Esophagus squamous epithelium (tissue), 5 donors: ENCODE measurements at places on chromosomes 2 and 18.

- no peak for DNase-seq
These were observed 47.1 kb downstream of the SLC25A12 start for GRCh38 chr2:171846894-171847293.

DNA sequence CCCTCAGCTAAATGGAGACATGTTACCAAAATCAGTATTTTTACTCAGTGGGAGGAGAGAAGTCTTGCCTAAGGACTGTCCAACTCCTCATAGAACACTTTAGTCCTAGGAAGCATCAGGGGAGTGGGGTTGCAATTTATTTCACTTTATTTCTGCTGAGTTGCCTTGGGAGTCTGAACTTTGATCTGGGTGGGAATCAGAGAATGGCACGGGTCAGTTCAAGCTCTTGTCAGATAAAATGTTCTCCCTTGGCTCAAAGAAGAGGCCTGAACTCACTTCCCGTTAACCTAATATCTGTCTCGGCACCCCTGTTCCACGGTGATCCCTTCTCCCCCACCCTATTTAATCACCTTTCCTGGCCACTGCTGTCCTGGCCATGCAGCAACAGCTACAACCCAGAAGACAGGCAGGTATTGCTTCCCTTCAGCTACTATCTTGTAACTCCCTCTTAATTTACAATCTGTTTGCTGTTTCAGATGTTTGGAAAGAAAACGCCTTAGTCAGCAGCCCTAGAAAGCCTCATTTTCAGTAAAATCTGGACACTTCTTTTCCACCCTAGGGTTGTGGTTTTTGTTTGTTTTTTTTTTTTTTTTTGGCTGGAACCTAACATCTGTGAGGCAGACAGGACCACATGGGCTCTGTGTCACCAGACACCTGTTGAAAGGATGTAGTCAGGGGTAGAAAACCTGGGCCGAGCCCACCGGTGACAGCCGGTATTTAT lies 52.5 kb downstream of the SERTAD2 start:
- no peak for DNase-seq

DNA sequence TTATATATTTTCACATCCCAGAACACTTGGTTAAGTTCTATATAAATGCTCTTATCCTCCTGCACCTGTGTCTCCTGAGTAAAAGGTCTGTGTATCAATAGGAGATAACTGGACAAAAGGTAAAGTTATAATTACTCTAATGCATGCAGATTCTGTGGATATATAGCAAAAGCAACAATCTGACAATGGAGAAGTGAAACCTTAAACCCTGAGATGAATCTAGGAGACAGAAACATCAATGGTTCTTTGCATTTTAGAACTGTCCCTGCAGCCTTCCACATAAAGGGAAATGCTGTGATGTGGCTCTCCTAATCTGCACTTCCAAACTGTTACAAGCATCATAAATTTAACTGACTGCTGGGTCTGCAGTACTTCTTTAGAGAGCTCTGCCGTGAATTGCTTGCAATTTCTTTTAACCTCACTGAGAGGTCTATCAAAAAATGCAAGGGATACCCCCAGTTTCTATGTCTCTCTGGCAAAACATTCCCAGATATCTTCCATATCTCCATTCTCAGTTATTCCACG lies 42.8 kb upstream of the FSIP2 start:
- DNase-seq, result no peak

GRCh38 chr2:100615471-100615870 lies 52.7 kb downstream of the PDCL3 start:
- no peak for DNase-seq

DNA sequence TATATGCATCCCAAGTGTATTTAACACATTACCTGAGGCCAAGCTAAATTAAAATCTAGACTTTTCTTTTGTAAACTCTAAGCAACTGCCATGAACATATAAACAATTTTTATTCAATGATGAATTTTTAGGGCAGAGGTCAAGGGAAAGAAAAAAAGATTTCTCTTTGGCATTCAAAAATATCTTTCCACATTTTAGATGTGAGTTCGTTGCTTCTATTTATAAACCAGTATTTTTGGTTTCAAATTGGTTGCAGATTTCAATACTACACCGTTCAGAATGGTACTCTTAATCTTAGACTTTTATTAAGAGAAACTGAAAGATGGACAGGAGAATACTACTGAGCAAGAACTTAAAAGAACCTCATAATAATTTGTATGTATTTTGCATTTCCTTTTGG lies 293.6 kb upstream of the CCDC68 start:
- DNase-seq, result no peak

GRCh38 chr2:70726947-70727725 lies 40.9 kb downstream of the ADD2 start:
- no peak for DNase-seq
